ENCODE measurements at places on chromosomes 12 and 14.

DNA sequence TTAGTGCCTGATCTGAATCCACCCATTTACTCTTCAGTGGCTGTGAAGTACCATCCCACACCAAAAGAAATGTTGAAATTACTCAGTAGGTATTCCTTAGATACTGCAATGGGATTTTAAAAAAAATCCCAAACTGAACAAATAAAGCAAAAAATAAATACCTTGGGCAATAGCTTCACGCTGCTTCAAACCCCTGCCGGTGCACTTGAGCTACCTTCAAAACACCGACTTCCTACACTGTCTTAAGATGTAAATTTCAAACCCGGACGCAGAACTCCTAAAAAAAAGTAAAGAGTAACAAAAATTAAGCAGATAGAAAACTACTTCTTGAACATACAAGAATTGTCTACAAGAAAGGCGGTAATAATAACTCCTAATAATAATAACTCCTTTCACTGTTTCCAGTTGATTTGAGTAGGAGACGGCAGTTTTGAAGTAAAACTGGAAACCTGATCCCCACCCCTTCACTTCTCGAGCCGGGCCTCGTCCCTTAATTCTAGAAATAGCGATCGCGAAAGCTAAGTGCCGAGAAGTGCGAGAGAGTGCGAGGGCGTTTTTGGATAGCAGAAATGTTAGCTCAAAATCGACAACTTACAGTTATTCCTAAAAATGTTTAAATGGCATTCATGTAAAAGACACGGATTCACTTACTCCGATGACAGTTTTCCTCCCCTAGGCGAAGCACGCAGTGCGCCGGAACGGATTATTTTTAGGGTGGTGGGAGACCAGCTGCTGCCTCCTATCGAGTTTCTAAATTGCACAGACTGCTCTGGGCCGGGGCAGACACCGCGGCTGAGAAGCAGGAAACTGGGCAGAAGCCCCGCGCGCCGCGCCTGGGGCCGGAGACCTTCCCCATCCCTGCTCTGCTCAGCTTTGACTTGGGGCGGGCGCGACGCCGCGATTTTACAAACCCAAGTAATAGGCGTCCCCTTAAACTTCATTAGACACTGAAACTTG is at the start of gene ABCC9:
ABCC9 (minus strand) TSS at position 878 of the 957 bp plus-strand sequence. CDS start 4,752 bp downstream, outside the sequence.
- DNase-seq, result no peak

DNA sequence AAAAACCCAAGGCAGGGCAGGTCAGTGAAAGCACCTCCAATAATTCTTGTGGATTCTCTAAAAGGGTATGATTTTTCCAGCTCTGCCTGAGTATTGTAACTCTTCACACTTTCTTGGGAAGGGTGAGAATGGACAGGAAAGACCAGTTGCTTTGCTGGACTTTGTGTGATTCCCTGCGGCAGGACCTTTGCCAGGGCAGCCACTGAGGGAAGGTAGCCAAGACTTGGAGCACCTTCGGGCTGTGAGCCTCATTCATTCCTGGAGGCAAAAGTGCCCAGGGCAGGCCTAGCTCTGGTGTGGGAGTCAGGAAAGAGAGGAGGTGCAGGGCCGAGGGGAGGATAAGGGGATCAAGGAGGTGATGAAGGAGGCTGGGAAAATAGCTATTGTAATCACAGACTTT is 80.2 kb downstream of the VCPKMT start:
- DNase-seq, result no peak

GRCh38 chr12:24111086-24111485 is 161.6 kb upstream of the SOX5 start:
- DNase-seq, result no peak

DNA sequence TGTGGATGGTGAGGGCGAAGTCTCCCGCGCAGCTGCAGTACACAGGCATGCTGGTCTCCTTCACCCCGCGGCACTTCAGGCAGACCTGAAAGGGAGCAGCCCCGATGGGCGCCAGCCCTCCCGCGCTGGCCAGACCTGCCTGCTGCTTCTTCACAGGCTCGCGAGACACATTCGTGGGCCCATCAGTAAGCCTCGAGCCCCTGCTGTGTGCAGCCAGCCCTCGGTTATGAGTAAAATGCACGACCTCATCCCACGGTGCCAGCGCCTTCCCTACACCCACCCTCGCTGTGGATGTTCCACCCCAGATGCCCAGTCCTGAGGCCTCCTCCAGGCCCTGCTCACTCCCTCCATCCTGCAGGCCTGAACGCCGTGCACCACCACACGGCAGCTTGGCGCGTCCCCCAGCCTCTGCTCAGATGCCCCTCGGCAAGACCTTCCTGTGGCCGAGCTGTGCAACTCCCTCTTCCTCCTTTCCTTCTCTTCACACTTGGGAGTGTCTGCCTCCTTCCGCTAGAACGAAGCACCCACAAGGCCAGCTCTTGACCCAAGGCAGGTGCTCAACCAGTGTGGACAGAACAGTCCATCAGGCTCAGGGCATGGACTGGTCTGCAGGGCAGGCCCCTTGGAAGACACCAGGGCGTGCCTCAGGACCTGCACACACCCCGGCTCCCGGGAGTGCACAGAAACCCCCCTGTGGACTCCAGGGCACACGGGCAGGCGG is 6.5 kb downstream of the P2RX2 start:
- DNase-seq, result no peak

DNA sequence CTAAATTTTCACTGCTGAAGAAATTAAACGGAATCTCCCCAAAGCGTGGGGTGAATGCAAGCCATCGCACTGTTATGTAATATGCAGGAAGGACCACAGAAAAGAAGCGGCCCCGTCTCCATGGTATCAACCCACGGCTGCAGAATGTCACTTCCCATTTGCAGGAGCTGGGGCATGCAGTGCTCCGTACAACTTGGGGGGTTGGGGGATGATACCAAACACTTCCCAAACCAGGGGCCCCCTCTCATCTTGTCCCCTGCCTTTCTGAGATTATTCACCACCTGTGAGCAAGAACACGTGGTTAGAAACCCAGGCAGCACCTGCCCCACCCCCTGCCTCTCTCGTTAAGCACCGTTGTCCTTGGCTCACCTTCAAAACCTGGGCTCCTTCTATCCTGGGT is 505.1 kb upstream of the TMEM132C start:
- no peak for DNase-seq

DNA sequence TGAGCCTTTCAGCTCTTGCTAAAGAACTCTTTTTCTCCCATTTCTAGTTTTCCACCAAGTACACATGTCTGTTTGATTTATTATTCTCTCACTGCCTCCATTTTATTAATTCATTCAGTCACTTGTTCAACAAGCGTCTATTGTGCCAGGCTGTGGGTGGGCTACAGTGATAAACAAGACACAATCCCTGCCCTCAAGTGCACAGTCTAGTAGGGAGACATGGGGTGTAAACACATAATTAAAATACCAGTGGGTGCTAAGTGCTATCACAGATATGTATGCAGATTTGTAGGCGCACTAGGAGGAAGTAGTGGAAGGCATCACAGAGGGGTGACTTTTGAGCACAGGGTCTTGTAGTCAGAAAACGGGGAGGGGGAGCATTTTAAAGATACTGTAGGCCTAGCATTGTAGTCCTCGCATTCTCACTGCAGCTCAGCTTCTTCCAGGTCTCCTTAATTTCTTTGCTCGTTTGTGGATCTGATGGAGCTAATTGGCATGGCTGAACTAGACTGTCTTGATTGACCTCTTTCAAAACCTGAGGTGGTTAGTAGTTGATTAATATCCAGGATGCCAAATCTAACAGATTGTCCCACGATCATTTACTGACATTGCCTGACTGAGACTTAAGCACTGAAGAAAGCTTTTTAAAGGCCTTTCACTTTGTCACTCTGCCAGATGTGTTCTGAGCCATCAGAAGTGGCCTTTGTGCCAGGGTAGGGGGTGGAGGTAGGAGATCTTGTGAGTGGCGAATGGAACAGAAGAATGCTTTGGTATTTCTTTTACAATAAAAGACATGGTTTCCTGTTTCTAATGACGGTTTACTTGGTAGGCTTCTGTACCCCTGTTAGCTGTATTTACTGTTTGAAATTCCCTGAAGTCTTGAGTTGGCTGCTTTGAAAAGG is 116.9 kb downstream of the DIP2B start:
- no peak for DNase-seq

- DNase-seq, result no peak
These were observed 1378.3 kb upstream of the SEL1L start for GRCh38 chr14:82911930-82912329.

DNA sequence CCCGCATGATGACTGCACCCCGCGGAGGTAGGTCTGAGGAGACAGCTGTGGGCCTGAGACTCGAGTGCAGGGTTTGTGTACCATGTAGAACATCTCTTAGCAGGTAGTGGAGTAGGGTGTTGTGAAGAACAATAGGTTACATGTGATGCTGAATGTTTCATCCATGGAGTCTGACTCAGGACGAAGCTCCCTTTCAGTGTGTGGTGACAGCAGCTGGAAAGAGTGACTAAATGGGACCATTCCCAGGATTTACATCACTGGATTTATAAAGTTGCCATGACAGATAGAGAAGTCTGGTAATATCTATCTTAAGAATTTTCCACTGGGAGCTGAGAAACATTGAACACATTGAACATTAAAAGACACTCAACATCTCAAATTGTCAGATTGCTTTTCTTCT is 259.6 kb upstream of the RGS6 start:
- DNase-seq, result no peak

- no peak for DNase-seq
These were observed 120.8 kb downstream of the PPHLN1 start for GRCh38 chr12:42446761-42447160.

- DNase-seq, result no peak
These were observed 195.6 kb downstream of the TTC7B start for GRCh38 chr14:90620568-90621077.

DNA sequence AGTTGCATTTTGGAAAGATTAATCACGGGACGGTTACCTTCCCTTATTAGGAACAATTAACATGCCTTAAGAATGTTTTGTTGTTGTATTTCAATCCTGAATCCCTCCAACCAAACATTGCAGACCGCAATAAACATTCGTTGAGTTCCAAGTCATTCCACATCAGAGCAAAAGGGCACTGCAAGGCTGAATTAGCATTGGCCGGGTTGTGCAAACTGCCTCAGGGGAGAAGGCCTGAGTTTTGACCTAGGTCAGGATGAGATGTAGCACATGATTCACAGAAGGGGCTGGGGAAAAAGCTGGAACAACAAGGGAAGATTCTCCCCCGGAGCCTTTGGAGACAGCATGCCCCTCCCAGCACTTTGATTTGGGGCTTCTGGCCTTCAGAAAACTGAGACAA is 82.1 kb upstream of the BDKRB2 start:
- no peak for DNase-seq

DNA sequence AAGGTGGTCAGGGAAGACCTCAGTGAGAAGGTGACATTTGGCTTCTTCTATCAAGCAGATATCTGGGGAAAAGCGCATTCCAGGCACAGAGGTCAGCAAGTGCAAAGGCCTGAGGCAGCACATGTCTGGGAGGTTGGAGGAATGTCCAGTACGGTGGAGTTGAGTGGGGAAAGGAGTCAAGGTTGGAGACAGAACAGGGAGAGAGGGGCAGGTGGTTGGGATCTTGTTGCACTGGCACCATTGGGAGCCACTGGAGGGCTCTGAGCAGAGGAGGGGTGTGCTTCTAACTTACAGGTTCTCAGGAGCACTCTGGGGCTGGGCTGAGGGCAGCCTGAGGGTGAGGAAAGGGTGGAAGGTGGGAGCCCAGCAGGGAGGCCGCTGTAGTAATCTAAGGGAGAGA is 52.1 kb downstream of the EID3 start:
- DNase-seq, result no peak

DNA sequence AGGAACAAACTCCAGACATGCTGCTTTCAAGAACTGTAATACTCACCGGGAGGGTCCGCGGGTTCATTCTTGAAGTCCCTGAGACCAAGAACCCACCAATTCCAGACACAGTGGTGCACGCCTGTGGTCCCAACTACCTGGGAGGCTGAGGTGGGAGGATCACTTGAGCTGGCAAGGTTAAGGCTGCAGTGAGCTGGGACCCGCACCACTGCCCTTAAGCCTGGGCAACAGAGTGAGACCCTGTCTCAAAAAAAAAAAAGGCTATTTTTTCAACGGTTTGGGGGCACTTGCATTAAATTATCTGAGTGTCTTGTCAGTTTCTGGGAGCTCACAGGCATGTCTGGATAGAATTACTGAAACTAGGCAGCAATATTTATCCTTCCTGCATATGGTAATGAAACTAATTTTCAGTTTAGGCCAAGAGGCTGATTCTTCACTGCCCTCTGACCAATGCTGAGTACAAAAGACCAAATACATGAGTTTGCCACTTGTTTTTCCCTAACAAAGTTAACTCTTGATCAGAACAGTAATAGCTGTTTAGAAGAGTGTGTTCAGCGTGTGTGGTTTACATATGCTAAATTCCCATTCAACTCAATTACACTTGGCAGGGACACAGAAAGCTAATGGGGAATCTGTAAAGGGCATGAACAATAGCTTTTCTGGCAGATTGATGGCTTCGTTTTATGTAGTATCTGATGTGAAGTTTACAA is 65.8 kb upstream of the RASSF3 start:
- no peak for DNase-seq

GRCh38 chr12:98437166-98437565 is 78.2 kb upstream of the TMPO start:
- DNase-seq, result no peak

GRCh38 chr14:65433157-65433556 is 20.6 kb downstream of the FUT8 start:
- no peak for DNase-seq

DNA sequence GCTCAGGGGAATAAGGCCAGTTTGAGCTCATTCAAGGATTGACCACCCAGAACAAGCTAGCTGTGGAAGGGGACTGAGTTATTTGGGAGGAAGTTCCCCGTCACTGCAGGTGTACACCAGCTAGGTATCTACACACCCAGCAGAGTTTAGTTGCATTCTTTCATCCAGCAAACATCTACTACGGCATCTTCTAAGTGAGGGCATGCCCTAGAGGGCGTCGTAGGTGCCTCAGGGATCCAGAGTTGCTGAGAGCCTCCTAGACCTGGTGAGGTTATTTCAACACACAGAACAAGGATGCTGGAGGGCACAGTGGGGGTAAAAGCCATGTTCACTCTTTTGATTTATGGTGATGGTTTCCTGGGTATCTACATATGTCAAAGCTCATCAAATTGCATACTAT is 149.6 kb downstream of the KSR2 start:
- no peak for DNase-seq

GRCh38 chr12:14416658-14417057 is 51.2 kb downstream of the ATF7IP start:
- no peak for DNase-seq

DNA sequence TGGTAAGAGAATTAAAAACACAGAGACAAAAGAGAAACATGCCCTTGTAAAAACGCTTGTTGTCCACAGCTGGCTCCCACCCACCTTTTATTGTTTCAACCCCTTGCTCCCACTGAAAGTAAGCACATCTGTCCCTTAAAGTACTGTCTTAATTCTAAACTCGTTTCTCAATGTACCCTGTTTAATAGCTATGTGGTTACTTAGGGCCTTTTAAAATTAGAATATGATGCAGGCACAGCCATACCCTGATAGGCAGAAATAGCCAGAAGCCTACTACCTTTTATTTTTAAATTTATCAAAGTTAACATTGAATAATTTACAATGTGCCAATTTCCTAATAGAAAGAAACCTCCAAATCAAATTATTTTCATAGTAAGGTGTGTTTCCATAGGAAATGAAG is 4.0 kb upstream of the MGAT4C start:
- DNase-seq, result no peak

GRCh38 chr12:59452259-59452658 is 143.6 kb upstream of the SLC16A7 start:
- no peak for DNase-seq

GRCh38 chr12:14803830-14804160 is 325 bp downstream of the C12orf60 start:
- no peak for DNase-seq

- no peak for DNase-seq
These were observed 39.9 kb downstream of the NINJ2 start for GRCh38 chr12:623172-623864.

Measured in thoracic aorta (tissue), 2 donors.